ENCODE measurements at places on chromosomes 2 and 18. TPM values are rescaled to one million over a fixed set of nuclear protein-coding genes. Genes with fewer than 3 reads are reported as not detected.

Gene NT5C1B
- not detected for total RNA-seq

Gene CEP68
- 55.0 TPM for total RNA-seq

Gene ABCB11
- total RNA-seq, result 0.29 TPM

DNA sequence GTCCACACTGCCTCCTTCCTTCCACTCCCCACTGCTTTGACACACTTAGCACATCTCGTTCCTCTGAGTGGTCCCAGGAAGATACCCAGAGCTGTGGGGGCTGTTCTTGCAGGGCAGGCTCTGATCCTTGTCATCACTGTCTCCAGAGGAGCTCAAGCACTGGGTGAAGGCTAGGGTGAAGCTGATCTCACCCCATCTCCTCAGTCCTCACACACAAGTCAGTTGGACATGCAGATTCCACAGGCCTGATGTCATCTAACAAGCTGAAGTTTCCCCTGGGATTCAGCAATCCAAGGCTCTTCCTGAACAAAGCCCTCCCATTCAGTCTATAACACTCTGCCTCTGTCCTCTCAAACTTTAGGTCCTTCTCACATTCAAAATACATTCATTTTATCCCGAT lies 90.6 kb upstream of the RAB6C start:
- H3K4me3 ChIP-seq, result no peak overlapping the region
- H3K36me3 ChIP-seq, result no peaks in the 10 kb centered on the region
- H3K4me1 ChIP-seq, result no peaks in the 10 kb centered on the region
- no peaks in the 10 kb centered on the region for H3K27me3 ChIP-seq

GRCh38 chr2:221034026-221034701 lies 537.9 kb downstream of the EPHA4 start:
- no peak overlapping the region for H3K4me3 ChIP-seq
- no peak for DNase-seq
- H3K27me3 ChIP-seq, result no peaks in the 10 kb centered on the region
- H3K36me3 ChIP-seq, result no peaks in the 10 kb centered on the region

GRCh38 chr2:106551417-106552130 lies 64.4 kb downstream of the CD8B2 start:
- no peak for DNase-seq
- H3K27me3 ChIP-seq, result no peaks in the 10 kb centered on the region
- H3K36me3 ChIP-seq, result no peaks in the 10 kb centered on the region

DNA sequence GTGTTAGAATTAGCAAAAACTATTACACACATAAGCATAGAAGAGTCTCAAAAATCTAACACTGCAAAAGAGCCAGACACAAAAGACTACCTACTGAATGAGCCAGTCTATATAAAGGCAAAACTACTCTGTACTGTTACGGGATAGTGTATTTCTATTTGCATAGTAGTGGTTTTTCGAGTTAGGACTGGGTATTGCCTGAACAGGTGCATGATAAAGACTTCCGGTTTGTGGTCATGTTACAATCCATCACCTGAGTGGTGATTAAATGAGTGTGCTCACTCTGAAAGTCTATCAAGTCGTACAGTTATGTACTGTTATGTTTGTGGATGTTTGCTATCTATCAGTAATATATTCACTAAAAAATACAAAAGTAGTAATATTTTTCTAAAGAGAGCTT lies 523.3 kb upstream of the SYT4 start:
- no peaks in the 10 kb centered on the region for H3K4me1 ChIP-seq
- H3K4me3 ChIP-seq, result no peak overlapping the region
- no peaks in the 10 kb centered on the region for H3K36me3 ChIP-seq
- DNase-seq, result no peak
- H3K27me3 ChIP-seq, result no peaks in the 10 kb centered on the region
- no peak overlapping the region for H3K27ac ChIP-seq

GRCh38 chr2:234422273-234422732 lies 74.6 kb downstream of the ARL4C start:
- H3K4me1 ChIP-seq, result no peaks in the 10 kb centered on the region
- H3K27ac ChIP-seq, result no peak overlapping the region
- no peak for DNase-seq
- no peak overlapping the region for H3K4me3 ChIP-seq
- no peaks in the 10 kb centered on the region for H3K27me3 ChIP-seq
- no peaks in the 10 kb centered on the region for H3K36me3 ChIP-seq

Measured in uterus (tissue), 4 donors.